ENCODE measurements at places on chromosomes 5 and 9.

DNA sequence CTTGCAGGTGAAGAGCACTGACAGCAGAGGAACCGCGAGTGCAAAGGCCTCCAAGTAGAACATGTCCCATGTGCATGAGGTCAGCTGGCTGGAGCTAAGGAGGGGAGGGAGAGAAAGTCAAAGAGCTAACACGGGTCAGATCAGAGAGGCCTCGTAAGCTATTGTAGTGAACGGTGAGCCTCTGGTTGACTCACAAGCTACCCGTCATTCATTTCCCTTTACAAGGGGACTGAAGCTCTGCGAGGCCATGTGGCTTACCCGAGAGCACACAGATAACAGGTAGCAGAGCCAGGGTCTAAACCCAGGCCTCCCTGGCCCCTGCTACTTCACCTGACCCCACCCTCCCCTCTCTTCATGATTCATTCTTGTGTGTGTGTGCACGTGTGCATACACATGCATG lies 152.7 kb upstream of the ADRA1B start:
- no peak for DNase-seq

GRCh38 chr9:96309850-96310249 lies 7.9 kb upstream of the HSD17B3 start:
- DNase-seq = no peak

- no peak for DNase-seq
These were observed 33.0 kb upstream of the NFIB start for GRCh38 chr9:14346811-14347405.

- DNase-seq = no peak
These were observed 2.3 kb upstream of the RPL26L1 start for GRCh38 chr5:172956936-172957335.

DNA sequence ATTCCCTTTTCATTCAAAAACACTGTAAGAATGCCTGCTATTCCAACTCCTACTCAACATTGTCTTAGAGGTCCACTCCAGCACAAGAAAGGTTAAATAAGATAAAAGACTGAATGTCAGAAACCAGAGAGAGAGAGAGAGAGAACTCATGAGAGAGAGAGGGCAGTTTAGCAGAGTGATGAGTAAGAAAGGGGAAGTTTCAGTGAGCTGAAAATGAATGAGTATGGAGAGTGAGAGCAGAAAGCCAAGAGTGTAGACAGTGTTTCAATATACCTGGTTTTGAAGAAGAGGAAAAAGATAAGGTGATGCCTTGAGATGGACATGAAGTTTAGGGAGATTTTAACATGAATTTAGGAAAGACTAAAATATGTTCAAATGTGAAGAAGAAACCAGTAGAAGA lies 528.0 kb upstream of the SEMA6A start:
- DNase-seq = no peak

GRCh38 chr9:128428644-128429512 lies 8.2 kb downstream of the CERCAM start:
- no peak for DNase-seq

- DNase-seq = no peak
These were observed 1.3 kb upstream of the PROP1 start for GRCh38 chr5:177997319-177997670.

DNA sequence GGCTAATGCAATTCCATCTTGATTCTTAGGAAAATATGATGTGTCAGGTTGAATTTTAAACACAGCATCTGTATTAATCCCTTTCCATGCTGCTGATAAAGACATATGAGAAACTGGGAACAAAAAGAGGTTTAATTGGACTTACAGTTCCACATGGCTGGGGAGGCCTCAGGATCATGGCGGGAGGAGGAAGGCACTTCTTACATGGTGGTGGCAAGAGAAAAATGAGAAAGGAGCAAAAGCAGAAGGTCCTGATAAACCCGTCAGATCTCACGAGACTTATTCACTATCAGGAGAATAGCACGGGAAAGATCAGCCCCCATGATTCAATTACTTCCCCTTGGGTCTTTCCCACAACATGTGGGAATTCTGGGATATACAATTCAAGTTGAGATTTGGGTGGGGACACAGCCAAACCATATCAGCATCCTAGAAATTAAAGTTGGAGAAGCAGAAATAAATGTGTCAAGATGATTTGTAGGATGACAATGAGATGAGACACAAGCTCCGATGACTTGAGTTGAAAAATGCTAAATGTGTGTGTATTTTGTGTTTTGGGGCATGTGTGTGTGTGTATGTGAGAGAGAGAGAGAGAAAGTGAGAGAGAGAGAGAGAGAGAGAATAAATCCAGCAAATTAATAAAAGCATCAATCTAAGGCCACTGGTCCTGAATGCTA lies 48.5 kb upstream of the ANKRD55 start:
- DNase-seq = no peak

DNA sequence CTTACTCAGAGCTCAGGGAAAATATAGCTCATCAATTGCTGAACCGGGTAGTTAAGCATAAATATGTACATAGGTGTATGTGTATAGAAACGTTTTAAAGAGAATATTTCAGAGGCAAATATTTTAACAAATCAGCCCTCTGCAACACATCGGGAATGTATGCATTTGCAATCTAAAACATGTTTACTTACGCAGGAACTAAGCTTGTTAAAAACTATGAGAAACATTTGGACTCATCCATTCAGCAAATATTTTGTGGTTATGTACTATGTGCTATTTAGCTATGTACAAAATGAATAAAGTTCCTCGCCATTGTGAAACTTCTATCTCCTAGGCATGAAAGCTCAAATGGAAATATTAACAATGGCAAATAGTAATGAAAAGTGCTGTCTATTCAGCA lies 469.9 kb downstream of the ARHGEF28 start:
- DNase-seq = no peak

GRCh38 chr5:96243203-96243602 lies 189.8 kb downstream of the PCSK1 start:
- DNase-seq = no peak

DNA sequence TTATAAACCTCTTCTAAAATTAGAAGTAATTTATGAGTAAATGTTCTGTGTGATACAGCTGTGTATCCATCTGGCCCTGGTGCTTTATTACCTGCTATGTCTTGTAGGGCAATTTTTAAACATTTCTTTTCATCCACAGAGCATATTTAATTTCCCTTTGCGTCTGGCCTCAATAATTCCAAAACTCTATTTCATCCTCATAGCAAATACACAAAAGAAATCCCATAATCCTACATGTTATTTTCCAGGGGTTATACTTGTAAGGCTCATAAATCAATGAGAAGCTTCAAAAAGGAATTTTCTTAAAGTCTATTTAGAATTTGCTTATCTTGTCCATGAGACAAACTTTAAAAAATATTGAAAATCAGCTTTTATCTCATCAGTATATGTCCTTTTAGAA lies 167.0 kb downstream of the TTC39B start:
- no peak for DNase-seq

GRCh38 chr5:160312960-160313727 lies 780 bp upstream of the CCNJL start:
- no peak for DNase-seq

DNA sequence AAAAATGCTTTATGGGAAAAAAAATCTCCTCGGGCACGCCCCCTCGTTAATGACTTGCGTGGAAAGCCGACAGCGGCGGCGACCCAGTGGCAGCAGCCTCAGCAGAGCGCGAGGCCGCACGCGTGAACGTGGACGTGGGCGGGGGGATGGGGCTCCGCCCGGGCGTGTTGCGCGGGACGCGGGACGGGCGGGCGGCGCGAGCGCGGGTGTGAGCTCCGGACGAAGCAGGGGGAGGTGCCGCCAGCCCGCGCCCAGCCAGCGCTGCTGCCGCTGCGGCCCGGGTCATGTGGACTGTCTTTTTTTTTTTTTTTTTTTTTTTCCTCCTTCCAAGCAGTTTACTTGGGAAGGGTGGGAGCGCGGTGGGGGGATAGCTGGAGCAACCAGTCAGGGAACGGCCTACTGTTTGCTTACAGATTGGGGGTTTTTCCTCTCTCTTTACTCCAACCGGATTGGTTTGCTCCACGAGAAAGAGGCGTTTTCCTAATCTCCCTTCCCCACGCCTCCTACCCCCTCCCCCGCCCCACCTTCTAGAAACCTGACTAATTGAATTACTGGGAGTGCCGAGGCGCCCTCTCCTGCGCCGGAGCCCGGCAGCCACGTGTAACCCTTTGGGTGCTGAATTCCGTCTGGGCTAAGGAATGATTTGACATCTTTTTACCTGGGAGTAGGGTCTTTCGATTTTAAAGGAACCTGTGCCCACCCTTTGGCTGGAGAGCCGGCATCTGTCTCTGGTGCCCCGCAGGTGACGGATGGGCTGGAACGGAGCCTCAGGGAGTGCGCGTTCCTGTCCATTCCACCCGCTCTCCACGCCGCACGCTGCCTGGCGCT lies 1.7 kb upstream of the EFNA5 start:
- peak; percentile 87 for DNase-seq

- no peak for DNase-seq
These were observed 50.9 kb upstream of the TUT7 start for GRCh38 chr9:86405086-86405491.

DNA sequence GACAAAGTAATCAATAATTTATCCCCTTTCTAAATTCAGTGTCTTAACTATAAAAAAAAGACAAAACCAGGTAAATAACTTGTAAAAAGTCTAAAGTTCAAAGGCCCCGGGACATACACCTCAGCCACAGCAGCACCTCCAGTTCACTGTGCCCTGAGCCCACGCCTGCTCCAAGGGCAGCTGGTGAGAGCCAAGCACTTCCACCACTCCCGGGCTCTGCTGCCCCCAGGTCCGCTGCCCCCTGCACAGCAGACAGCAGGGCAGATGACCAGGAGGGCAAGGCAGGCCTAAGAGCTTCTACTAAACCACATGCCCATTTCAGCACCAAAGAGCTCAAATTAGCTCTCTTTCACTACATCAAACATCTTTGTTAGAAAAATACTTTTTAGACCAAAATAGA lies 91.9 kb downstream of the CAMSAP1 start:
- DNase-seq = no peak

- no peak for DNase-seq
These were observed 5.2 kb downstream of the GM2A start for GRCh38 chr5:151258201-151258611.

DNA sequence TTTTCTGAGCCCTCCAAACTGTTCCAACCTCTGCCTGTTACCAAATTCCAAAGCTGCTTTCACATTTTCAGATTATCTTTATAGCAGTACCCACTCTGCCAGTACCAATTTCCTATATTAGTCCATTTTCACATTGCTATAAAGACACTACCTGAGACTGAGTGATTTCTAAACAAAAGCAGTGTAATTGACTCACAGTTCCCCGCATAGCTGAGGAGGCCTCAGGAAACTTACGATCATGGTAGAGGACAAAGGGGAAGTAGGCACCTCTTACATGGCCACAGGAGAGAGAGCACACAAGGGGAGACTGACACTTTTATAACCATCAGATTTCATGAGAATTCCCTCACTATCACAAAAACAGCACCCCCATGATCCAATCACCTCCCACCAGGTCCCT lies 105.0 kb downstream of the DTWD2 start:
- no peak for DNase-seq

DNA sequence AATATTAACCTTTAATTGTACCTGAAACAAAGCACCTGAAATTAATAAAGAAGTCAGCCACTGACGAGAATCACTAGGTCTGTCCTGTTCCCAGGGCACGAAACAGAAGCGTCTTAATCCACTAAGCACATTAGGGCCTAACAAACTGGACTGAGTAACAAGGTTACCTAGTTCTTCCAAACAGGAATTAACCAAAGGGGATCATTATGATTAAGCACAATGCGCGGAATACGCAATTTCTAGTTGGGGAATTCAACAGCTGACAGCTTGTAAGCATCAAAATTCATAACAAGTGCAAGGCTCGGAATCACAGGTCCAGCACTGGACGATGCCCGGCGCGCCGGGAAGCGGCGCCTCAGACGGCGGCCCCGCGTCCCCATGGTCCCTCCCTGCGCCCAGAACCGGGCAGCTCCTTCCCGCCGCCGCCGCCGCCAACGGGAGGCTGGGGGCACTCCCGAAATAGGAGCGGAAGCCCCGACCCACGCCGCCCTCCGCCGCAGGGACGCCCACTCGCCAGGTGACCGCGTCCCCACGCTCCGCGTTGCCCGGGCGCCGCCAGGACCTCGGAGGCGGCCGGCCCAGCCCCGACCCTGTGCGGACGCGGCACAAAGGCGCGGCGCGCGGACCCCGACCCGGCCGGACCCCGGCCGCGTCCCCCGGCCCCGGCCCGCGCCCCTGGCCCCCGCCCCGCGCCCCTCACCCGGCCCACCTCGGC lies 898 bp downstream of the CAMSAP1 start:
- no peak for DNase-seq

DNA sequence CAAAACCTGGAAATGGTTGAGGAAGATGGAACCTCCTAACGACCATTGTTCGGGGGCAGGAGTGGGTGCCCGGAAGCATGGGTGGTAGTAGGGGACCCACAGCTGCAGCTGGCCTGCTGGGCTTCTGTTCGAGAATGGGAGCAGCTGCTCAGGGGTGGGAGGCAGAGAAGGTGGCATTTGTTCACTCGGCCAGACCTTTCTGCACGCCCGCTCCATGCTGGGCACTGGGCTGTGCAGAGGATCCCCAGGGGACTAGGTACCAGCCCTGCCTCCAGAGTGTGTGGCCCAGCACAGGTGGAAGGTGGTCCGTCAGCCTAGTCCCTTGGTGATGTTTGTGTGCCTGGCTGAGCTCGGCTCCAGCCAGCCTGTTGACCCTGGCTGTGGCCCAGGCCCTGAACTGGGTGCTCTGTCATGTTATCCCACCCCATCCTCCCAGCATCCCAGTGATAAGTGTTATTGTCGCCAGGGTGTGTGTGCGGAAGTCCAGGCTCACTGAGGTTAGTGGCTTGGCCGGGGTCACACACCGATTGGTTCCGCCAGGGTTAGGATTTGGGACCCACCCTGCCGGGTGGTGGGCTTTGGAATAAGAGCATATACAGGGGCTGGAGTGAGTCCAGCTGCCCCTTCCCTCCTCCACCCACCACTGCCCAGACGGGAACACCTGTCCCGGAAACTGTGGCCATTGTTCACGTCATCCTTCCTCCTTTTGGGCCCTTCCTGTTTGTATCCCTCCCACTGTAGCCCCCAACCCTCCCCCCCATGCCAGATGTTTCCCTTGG lies 4.8 kb downstream of the N4BP3 start:
- no peak for DNase-seq

DNA sequence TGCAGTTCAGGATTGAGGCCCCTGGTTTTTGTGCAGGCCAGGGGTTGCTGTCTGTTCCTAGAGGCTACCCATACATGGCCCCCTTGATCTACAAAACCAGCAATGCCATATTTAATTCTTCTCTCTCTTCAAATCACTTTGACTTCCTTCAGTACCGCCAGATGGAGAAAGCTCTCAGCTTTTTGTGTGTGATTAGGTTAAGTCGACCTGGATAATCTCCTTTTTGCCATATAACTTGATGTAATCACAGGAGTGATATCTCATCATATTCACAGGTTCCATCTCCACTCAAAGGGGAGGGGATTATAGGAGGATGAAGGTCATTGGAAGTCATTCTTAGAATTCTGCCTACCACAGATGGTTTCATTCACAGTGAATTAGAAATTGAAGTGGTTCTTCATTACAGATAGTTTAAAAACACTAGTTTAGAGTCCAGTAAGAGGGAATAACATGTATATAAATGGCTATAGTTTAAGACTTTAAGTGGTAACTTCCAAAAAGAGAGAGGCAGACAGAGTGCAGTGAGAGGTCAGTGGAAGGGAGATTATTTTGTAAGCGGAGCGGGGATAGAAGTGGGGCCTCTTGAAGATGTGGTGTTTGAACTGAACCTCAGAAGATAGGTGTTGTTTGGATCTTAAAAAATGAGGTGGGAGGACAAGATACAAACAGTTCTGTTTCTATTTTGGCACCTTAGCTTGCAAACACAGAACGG lies 85.9 kb downstream of the GALNT10 start:
- DNase-seq = peak; percentile 42
